ENCODE measurements at places on chromosomes 16 and 17. TPM values are rescaled to one million over a fixed set of nuclear protein-coding genes. Genes with fewer than 3 reads are reported as not detected.

Gene TTC19
- total RNA-seq: 17.4 TPM

Gene ACSM3
- 49.1 TPM for total RNA-seq

- H3K4me3 ChIP-seq: no peak overlapping the region
- no peaks in the 10 kb centered on the region for H3K27me3 ChIP-seq
- H3K27ac ChIP-seq: no peak overlapping the region
- H3K4me1 ChIP-seq: no peaks in the 10 kb centered on the region
Measured at GRCh38 chr16:79122343-79122742, 478.2 kb downstream of the MAF start.

Gene UTS2R
- not detected for total RNA-seq

- H3K4me3 ChIP-seq: no peak overlapping the region
- no peaks in the 10 kb centered on the region for H3K36me3 ChIP-seq
- no peaks in the 10 kb centered on the region for H3K4me1 ChIP-seq
- no peaks in the 10 kb centered on the region for H3K27me3 ChIP-seq
- DNase-seq: no peak
Measured at GRCh38 chr17:68228817-68229570, 18.8 kb upstream of the AMZ2 start.

DNA sequence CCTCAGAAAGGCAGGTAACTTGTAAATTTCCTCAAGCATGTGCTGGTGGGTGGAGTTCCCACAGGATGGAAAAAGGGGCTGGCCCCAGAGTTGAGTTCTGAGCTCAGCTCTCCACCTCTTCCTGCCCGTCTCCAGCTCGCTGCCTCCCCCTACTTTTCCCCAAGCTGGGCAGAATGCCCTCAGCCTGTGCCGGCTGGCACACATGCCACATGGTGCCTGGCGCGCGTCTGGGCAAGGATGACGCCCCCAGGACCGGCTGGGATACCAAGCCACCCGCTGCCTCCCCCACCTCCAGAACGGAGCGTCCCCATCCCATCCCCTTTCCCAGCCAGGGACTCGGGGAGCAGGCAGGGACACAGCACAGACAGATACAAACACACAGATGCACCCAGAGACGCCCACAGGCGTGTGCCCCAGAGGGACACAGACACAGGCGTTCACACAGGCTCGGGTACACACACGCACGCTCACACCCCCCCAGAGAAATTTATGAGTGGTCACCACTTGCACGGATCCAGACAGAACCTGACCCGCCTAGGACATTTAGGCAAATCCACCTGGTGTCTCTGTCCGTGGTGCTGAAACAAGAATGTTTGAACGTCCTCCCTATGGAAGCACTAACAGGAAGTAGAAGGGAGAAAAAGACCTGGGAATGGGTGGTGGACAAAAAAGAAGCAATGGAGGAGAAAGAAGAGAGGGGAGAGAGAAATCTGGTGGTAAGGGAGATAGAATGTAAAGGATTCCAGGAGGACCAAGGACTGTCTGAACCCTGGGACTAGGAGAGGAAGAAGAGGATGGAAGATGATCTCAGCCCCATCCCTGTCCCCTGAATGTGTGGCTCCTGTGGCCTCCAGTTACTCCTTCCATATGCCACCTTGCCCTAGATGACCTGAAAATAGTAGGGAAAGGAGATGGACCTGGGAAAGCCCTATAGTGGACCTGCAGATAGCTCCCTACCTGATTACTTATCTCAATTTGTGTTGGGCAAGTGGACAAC is 15.5 kb downstream of the NEUROD2 start:
- H3K36me3 ChIP-seq: no peaks in the 10 kb centered on the region
- no peak overlapping the region for H3K27ac ChIP-seq
- no peak overlapping the region for H3K4me3 ChIP-seq
- H3K4me1 ChIP-seq: no peaks in the 10 kb centered on the region
- peak; percentile 51 for DNase-seq

- no peaks in the 10 kb centered on the region for H3K27me3 ChIP-seq
- peak overlapping the region; percentile 86 for H3K4me3 ChIP-seq
- no peak for DNase-seq
- H3K27ac ChIP-seq: no peak overlapping the region
- H3K4me1 ChIP-seq: peaks cover 4% of the 10 kb centered on the region
Measured at GRCh38 chr17:82752371-82753200, 721 bp downstream of the TBCD start.

- H3K27ac ChIP-seq: no peak overlapping the region
- DNase-seq: no peak
- H3K27me3 ChIP-seq: no peaks in the 10 kb centered on the region
- H3K4me3 ChIP-seq: no peak overlapping the region
Measured at GRCh38 chr17:75398279-75398678, 7.2 kb downstream of the GRB2 start.

DNA sequence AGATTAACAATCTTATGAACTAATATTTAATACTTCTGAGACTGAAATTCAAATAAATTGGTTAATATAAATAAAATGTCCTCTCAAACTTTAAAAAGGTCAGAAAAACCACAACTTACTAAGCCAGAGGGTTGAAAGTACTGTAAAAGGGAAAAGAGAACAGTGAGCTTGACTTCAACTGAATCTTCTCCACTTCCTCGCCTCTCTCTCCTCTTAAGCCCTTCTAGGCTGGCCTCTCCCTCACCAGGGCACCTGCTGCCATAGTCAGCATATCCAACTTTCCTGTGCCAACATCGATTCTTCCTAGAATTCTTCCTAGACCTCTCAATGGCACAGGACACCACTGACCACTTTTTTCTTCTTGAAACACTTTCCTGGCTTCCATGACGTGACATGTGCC is 19.4 kb downstream of the GNA13 start:
- H3K4me3 ChIP-seq: no peak overlapping the region
- no peaks in the 10 kb centered on the region for H3K36me3 ChIP-seq
- DNase-seq: no peak
- H3K4me1 ChIP-seq: peaks cover 24% of the 10 kb centered on the region
- no peaks in the 10 kb centered on the region for H3K27me3 ChIP-seq

- DNase-seq: no peak
- H3K4me3 ChIP-seq: no peak overlapping the region
- H3K36me3 ChIP-seq: no peaks in the 10 kb centered on the region
- peak overlapping the region; percentile 66 for H3K27ac ChIP-seq
- no peaks in the 10 kb centered on the region for H3K27me3 ChIP-seq
- H3K4me1 ChIP-seq: peaks cover 9% of the 10 kb centered on the region
Measured at GRCh38 chr17:55434721-55435120, 13.1 kb upstream of the MMD start.

DNA sequence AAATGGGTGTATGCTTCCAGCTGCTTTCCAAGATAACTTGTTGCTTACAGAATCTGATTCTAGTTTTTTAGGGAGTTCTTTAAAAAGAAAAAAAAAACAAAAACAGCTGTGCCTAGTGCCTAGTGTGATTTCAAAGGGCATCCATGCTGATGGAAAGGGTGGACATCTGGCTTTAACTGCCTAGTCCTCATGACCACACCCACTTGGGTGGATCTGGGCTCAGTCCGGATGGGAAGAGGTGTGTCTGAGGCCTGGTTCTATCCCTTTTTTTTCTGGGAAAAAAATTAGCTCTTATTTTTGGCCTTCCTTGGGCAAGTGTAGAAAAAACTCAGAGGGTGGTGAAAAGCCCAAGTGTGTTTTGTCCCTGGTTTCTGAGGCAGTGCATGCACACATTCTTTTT is 132.3 kb upstream of the CDH11 start:
- no peaks in the 10 kb centered on the region for H3K36me3 ChIP-seq
- no peak for DNase-seq
- H3K27ac ChIP-seq: no peak overlapping the region
- H3K4me3 ChIP-seq: no peak overlapping the region

DNA sequence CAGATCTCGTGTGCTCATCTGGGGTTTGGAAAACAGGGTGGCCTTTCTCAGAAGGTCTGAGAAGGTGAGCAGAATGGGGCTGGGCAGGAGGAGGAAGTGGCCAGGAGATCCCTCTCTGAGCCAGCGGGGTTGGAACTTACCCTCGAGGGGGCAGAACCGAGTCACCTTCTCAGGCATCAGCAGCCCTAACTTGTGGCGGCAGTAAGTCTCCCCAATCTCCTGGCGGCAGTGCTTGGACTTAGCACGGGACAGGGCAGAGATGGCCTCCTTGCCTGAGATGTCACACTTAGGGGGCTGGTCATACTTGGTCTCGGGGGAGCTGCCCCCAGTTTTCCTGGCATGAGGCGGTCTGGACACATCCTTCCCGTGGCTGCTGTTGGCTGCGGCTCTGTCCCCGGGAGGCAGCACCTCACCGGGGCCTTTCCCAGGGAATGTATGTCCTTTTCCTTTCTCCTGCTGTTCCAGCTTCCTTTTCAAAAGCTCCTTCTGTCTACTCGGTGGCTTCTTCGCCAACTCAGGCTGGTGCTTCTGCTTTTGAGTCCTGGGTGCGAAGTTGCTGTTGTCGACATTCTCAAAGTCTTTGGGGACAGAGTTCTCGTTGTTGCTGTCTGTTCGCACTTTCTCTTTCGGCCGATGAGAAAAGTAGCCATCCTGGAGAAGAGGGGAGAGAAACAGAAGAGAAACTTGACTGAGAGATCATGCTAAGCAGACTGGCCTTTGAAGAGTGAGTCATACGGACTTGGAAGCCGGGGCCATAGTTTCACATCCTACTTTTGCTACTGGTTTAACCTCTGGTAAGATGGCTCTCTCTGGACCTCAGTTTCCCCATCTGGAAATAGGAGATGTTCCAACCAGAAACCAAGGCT is 211.7 kb downstream of the XYLT1 start:
- H3K36me3 ChIP-seq: no peaks in the 10 kb centered on the region
- no peaks in the 10 kb centered on the region for H3K4me1 ChIP-seq
- no peaks in the 10 kb centered on the region for H3K27me3 ChIP-seq
- H3K4me3 ChIP-seq: no peak overlapping the region
- peak overlapping the region; percentile 51 for H3K27ac ChIP-seq
- no peak for DNase-seq

Gene KRT20
- total RNA-seq: 0.63 TPM
